ENCODE measurements at places on chromosomes 7 and 10. TPM values are rescaled to one million over a fixed set of nuclear protein-coding genes. Genes with fewer than 3 reads are reported as not detected.
A peak's percentile ranks its signal among the peaks of the same experiment; 100 is the strongest.

GRCh38 chr10:93379731-93380575, 102.2 kb downstream of the MYOF start:
- peak; percentile 49 for DNase-seq

GRCh38 chr10:79146611-79147130, 77.9 kb downstream of the ZMIZ1 start:
- no peak for DNase-seq

The OR2A42 gene
- total RNA-seq: not detected

DNA sequence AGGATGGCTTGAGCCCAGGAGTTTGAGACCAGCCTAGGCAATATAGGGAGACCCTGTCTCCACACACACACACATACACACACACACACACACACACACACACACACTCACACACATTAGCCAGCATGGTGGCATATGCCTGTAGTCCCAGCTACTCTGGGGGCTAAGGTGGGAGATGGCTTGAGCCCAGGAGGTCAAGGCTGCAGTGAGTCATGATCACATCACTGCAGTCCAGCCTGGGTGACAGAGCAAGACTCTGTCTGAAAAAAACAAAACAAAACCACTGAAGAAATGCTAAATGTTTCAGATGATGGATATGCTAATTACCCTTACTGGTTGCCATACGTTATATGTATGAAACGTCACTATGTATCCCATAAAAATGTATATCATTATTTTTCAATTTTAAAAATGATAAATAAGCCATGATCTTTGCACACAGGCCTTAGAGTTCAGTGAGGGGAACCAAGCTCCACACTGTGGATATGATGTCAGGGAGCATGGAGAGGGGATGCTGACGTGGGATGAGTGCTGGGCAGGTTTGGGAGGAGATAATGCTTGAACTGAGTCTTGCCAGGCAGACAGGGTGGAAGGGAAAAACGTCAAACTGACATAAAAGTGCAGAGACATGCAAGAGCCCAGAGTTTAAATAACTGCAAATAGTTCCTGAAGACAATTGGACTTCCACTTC, 45.9 kb upstream of the ARHGAP12 start:
- DNase-seq: no peak

- no peak for DNase-seq
Observed at GRCh38 chr10:19944911-19945663, 128.9 kb downstream of the PLXDC2 start.

DNA sequence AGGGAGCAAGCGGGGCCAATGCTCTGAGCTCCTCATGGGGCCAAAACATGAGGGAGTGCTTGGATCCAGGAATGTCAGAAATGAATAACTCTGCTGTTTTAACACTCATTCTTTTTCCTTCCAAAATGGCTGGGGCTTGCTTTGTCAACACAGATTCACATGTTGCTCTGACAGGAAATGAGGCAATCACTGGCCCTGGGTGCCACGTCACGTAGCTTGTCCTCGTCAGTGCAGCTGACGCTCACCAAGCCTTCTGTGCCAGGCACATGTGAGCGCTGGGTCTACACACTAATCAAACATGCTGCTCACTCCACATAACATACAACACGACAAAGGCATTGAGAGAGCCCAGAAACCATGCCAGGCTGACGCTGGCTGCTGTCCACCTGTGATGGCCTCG, 198.9 kb downstream of the WDR37 start:
- no peak for DNase-seq

DNA sequence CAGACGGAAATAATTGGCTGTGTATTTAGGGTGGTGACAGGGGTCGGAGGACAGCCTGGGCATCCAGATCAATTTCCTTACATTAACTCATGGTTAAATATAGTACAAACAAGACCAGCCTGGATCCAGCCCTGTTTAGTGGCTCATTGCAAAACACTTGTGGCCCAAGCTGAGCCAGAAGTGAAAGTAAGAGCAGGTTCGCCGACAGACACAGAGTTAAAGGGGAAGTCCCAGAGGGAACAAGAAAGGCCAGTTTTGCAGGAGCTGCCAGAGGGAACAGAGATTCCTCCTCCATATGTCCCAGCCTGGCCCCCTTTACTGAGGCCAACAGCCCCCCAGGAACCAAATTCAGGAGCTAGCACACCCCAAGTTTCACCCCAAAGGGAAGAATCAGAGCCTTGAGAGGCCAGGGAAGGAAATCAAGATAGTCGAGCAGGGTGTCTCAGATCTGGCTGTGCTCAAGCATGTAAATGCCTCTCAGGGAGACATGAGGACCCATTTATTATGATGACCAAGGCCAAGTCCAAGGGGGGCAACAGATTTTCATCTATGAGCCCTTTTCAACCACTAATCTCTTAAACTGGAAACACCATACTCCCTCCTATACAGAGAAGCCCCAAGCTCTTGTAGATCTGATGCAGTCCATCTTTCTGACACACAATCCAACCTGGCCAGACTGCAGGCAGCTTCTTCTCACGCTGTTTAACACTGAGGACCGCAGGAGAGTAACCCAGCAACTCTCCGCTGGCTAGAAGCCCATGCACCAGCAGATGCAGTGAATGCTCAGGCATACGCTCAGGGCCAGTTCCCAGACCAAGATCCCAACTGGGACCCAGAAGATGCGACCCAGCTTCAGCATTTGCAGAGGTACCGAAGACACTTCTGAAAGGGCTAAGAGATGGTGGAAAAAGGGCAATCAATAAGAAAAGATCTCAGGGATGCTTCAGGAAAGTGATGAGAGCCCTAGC, 15.9 kb upstream of the ADCK2 start:
- no peak for DNase-seq

DNA sequence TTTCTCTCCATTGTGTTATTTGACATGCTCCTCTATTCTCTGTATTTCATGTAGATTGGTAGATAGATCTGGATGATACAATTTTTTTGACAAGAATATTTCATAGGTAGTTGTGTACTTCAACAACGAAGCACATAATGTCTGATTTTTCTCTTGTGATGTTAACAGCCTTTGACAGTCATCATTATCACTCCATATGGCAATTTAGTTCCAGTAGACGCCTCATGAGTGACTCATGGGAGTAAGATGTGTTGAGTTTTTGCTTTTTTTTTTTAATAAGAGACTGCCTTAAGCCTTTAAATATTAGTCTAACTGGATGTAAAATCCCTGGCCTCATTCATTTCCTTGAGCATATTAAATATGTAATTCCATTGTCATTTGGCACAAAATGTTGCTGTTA, 123.5 kb upstream of the ZNF32 start:
- no peak for DNase-seq

DNA sequence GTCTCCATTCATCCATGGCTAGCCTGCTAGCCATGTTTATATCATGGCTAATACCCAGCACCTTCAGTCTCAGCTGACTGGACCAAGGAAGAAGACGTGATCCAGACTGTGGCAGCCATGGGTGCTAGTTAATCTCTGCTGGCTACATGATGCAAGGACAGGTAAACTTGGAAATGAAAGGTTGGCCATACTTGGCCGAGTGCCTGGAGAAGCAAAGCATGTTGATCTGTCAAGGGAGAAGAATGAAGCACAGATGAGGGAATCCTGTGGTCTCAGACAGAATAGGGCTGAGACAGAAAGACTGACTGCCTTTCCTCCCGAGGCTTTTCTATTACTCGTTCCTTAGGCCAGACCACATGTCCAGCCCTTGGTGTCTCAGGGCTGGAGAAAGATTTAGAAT, 41.1 kb downstream of the CPVL start:
- no peak for DNase-seq

The KCNH2 gene
- total RNA-seq: 0.41 TPM

- DNase-seq: no peak
Observed at GRCh38 chr7:84162584-84162983, 32.0 kb downstream of the SEMA3A start.

DNA sequence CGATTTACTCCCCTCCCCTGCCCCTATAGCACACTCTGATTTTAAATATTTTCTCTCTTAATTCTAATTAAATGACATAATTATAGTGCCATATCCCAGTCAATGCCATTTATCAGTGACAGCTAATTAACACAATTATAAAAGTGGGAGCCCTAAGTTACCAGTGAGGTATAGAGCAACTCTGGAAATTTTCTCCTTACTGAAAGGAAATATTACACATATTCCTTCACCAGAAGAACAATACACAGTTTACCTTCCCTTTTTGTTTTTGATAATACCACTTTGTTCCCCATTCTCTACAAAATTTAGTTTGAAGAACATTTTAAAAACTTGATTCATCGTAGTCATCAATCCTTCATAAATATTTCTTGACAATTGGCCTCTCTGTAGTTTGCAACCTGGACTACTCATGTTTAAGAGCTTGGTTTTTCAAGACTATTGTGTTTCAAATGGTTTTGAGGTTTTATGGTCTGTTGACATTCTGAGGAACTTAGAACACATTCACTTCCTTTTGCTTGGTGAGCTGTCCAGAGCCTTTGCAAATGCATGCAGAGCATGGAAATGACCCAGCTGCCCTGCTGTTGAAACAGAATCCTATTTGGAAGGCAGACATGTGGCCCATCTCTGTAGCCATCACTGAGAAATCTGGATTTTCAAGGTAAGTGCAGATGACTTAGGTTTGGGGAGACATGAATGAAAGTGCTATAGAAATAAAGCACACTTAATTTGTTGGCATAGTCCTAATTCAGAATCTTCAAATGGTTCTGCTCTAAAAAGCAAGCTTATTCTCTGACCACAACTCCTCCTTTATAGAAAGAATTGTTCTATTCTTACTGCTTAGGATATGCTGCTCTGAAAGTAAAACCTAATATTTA, at the start of gene GPR141:
Gene GPR141, plus strand, starts transcription at position 521 of the 875 bp plus-strand sequence. CDS start 56,628 bp downstream, outside the sequence.
- no peak for DNase-seq

The HPSE2 gene
- total RNA-seq: not detected

DNA sequence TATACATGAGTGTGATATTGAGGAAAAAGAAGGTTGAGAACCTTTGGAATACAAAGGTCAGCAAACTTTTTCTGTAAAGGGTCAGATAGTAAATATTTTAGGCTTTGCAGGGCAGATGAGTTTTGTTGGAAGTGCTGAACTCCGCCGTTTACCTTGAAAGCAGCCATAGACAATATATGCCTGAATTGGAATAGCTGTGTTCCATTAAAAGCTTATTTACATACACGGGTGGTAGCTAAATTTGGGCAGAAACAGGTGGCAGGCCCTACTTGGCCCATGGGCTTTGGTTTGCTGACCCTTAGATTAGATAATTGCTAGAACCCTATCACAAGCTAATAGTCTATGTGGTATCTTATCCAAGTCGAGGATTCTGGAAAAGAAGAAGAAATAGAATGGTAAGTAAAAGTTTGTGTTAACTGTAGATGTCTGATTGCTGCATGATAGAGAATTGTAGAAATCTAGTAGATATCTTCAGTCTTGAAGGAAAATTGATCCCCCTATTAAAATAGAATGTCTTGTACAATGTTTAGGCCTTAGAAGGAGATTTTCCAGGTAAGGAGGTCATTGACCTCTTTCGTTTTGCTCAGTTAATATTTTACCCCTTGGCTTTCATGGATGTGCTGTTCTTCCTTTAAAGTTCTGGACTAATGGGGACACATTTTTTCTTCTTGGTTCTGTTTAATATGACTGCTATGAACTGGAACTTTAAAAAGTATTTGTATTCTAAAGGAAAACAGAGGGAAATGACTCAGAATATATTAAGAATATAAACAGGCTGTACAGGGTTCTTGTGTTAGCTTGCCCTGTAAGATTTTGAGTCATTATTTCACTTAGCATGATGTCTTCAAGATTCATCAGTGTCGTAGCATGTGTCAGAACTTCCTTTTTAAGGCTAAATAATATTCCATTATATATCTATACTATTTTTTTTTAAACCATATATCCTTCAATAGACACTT, 8.0 kb downstream of the RBM33 start:
- DNase-seq: no peak

DNA sequence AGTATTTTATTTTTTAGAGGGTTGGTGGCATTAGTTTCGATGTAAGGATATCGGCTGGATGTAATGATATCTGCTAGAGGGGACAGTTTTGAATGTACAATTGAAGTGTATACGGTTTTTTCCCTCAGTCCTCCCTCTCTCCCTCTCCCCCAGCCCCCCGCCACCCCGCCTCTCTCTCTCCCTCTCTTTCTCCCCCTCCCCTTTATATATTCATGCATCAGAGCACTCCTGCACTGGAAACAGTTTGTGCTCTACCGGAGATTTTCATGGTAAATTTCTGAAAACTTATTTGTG, 1.6 kb downstream of the GLCCI1 start:
- no peak for DNase-seq

DNA sequence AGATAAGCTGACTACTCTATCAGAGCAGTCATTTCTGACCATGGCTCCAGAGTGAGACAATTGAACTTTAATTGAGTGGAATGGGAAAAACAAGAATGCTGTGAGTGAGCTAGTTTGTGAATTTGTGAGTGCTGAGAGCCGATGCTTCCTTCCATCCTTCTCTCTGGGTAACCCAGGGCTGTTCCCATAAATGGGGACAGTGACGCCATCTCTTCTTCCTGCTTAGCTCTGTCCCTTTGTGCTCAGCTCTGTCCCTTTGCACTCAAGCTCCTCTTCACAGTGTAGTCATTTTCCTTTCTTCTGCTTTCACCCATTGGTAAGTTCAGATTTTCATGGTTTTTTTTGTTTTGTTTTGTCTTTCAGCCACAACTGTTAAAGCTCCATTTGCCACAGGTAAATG, 24.4 kb downstream of the C10orf120 start:
- DNase-seq: no peak

- DNase-seq: no peak
Observed at GRCh38 chr7:78383096-78383880, 584.7 kb downstream of the PHTF2 start.

- DNase-seq: no peak
Observed at GRCh38 chr10:3487228-3487627, 297.8 kb downstream of the KLF6 start.

DNA sequence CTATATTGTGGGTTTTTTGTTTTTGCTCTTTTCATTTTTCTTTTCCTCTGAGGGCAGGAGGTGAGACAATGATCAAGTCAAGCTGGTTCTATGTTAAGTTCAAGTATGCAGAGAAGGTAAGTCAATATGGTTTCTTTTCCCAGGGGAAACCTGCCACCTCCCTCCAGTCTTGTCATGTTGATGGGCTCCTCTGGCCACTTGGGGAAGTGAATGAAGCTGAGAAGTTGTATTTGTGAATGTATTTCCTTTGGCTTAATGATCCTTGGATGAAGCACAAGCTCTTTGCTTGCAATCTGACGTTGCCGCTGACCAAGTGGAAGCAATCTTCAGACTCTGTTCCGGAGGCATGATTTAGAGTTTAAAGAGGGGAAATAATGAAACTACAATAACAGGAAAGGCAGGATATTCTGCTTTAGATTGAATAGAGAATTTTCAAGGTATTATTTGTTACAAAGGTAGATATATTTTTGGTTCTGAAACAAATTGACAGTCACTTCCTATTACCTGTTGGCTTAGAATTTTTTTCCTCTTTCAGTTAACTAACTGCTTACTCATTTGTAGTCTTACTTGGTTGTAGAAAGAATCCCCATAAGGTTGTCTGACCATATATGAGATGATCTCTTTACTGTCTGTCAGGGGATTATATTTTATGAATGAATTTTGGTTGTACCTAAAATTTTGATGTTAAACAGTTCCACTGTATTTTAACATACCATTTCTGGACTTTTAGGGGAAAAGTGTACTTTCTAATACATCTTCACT, 369.6 kb downstream of the AUTS2 start:
- no peak for DNase-seq

- DNase-seq: no peak
Observed at GRCh38 chr7:105438847-105439173, 50.1 kb upstream of the SRPK2 start.
